T-helper 2 cell treated with Interferon-gamma antibody and Interleukin-4, amounts not matched to agents 5 μg/mL and 100 μg/mL, for 36 hours (primary cell): ENCODE measurements at places on chromosomes 6 and 20.

- no peak for DNase-seq
Observed at GRCh38 chr6:83190626-83191025, 2.4 kb downstream of the PGM3 start.

DNA sequence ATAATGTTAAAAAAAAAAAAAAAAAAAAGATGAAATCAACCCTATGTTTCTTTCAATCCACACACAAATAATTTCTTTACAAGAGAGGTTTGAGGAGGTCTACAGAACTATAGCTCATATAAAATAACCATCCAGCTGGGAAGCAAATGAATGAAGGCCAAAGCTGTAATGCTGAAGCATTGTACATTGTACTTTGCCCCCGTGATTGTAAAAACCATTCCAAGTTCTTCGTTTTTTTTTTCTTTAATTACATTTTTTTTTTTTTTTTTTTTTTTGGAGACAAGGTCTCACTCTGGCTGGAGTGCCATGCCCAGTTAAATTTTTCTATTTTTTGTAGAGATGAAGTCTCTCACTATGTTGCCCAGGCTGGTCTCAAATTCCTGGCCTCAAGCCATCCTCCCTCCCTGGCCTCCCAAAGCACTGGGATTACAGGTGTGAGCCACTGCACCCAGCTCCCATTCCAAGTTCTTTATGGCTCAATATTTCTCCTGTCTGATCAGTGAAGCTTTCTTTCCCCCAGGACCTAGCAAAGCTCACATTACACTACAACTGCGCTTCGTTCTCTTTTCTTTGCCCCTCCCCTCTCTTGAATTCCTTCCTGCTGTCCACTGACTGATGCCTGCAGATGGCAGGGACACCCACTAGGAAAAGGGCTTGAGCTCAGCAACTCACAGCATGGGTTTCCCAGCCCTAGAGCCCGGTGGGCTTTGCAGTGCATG lies 53.0 kb upstream of the NOP56 start:
- DNase-seq = no peak

GRCh38 chr6:100986921-100987320 lies 105.8 kb upstream of the ASCC3 start:
- no peak for DNase-seq

GRCh38 chr6:26243752-26244151 lies 121.2 kb upstream of the BTN3A2 start:
- no peak for DNase-seq

DNA sequence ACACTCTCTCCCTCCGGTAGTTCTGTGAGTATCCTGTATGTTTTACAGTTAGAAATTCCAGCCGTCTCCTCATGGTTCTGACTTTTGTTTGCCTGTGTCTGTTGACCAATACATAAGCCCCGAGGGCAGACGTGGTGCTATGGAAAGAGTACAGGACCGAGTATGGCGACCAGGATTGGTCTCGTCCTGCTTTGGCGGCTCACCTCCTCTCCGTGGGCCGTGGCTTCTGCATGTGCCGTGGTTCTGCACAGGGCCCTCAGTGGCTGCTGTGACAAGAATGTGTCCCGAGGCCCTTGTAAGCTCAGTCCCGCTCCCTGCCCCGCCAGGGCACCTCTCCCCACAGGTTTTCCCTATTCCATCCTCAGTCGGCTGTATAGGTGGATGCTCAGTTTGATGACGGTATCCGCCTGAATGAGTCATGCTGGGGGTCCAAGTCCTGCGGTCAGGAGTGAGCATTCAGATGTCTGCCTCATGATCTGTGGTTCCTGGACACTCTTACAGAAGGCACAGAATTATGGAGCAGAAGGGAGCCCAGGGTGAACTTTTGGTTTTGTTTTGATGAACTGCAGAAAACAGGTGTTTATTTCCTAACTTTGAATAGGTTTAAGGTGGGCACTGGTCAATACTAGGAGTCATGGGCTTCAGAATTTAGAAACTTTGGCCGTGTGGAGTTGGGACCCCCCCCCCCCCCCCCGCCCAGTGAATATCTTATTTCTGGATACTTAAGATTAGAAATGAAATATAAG lies 1.2 kb downstream of the ARFGAP1 start:
- no peak for DNase-seq

- DNase-seq = no peak
Observed at GRCh38 chr20:31425797-31426196, 14.6 kb upstream of the DEFB123 start.
